Cardiac septum (tissue), 1 donor: ENCODE measurements at places on chromosomes 11 and 22. TPM values are rescaled to one million over a fixed set of nuclear protein-coding genes. Genes with fewer than 3 reads are reported as not detected.

The TRIM48 gene
- total RNA-seq, result not detected

The F2 gene
- total RNA-seq, result not detected

The SCUBE2 gene
- total RNA-seq, result 3.9 TPM

The CACNA1I gene
- total RNA-seq, result 0.03 TPM

The UBQLNL gene
- 0.11 TPM for total RNA-seq

The LDLRAD3 gene
- total RNA-seq, result 4.4 TPM

The C11orf87 gene
- total RNA-seq, result 0.03 TPM

The BRSK2 gene
- total RNA-seq, result 0.16 TPM

The TIMM10B gene
- 21.7 TPM for total RNA-seq

The HBD gene
- 4.4 TPM for total RNA-seq

GRCh38 chr11:66272596-66272995, 4.2 kb downstream of the RAB1B start:
- DNase-seq, result no peak

DNA sequence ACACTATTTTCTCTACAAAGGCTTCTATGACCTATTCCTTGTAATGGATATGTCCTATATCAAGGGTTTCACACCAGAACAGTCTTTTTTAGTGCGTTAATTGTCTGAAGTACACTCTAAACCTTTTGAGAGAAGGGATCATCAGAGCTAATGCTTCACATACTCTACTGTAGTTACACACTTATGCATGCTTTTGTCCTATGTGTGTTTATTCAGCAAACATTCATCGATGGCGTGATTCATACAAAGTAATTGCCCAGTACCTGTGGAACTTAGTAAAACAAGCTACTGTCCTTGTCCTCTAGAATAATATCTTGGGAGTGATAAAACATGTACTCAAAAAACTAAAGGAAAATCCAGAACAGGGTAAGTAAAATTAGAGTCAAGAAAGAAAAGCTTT, 139.2 kb downstream of the GUCY1A2 start:
- no peak for DNase-seq

DNA sequence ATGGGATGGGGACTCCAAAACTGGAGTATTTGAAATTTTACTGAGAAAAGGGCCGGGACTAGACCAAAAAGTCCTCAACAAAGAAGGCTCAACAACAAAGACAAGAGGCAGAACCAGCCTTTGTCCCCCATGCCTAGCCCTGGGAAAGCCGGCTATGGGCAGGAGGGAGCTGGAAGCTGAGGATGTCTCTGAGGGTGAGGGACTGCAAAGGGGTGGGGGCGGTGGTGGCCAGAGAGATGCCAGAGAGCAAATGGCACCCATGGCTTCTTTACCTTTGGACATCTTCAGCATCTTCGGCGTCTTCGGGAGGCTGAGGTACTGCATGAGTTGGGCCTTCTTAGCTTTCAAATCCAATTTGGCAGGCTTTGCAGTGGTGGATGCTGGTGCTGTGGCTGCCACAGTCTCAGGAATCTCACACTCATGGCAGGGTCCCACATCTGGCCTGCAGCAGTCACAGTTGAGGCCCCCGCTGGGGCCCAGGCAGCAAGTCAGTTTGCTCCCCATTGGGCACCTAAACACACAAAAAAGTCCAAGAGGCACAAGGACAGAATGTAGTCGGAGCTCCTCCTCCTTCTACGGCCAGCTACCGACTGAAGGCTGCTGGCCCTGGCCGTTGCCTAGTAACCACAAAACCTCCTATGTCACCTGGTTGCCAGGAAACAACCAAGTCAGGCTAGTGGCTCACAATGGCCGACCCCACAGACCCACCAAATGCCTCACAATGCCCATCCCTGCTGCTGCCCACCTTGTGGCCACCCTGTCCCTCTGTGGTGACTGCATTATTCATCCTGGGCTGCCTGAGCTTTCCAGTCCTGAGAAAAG, at the start of gene C22orf42:
TSS of gene C22orf42 (minus strand) at position 592 of the 822 bp plus-strand sequence. CDS start at position 504, 88 bp downstream.
- DNase-seq, result no peak

DNA sequence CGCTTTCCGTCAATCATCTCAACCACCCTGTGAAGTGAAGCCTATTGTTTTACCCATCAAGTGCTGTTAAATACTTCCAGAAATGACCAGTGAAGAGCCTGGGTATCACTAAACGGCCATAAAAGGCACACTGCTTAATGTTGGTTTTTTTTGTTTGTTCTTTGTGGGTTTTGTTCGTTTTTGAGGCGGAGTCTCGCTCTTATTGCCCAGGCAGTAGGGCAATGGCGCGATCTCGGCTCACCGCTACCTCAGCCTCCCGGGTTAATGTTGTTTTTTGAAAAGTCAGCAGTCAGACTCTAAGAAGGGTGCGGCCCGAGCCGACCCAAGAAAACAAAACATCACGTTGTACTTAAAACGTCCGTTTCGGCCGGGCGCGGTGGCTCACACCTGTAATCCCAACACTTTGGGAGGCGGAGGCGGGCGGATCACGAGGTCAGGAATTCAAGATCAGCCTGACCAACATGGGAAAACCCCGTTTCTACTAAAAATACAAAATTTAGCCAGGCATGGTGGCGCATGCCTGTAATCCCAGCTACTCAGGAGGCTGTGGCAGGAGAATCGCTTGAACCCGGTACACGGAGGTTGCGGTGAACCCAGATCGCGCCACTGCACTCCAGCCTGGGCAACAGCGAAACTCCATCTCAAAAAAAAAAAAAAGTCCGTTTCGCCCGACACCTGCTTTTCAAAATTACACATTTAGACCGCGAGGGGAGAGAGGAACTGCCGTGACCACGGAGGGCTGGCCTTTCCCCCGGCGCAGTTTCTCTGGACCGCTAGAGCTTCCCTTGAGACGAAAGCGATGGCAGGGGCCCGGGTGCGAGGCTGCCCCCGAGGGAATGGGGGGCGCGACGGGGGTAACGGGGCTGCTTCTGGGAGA, 714 bp downstream of the CD59 start:
- DNase-seq, result peak; percentile 81

DNA sequence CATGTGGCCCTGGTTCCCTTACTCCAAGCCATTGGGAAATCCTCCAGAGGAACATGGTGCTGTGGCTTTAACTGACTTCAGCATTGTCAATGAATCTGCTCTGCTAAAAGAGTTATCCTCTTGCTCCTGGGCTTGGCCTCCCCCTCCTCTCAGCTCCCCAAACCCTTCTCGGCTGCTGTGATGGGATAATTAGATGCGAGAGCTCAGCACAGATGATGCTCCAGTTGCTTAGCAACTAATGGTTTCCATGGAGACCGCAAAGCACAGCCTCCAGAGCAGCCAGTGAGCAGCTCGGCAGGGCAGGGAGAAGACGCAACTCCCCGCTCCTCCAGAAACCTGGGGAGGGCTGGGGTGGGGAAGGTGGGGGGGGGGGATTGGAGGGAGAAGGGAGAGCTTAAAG, 2.8 kb upstream of the UPK2 start:
- no peak for DNase-seq

DNA sequence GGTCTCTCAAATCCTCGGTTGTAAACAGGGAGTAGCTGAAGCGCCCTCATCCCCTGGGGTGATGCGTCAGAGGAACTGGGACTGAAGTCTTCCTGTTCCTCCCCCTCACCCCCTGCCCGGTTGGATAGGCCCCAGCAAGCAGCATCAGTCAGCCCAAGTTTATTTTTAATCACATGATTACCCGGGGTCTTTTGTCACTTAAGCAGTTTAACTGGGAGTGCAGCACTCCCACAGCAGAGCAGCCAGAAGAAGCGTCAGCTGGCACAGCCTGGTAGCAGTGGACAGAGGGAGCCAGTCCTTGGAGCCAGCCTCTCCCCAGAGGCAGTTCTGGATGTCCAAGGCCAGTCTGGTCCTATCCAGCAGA, 342.1 kb downstream of the CTTN start:
- DNase-seq, result no peak
